ENCODE measurements at places on chromosomes 13 and 19.

DNA sequence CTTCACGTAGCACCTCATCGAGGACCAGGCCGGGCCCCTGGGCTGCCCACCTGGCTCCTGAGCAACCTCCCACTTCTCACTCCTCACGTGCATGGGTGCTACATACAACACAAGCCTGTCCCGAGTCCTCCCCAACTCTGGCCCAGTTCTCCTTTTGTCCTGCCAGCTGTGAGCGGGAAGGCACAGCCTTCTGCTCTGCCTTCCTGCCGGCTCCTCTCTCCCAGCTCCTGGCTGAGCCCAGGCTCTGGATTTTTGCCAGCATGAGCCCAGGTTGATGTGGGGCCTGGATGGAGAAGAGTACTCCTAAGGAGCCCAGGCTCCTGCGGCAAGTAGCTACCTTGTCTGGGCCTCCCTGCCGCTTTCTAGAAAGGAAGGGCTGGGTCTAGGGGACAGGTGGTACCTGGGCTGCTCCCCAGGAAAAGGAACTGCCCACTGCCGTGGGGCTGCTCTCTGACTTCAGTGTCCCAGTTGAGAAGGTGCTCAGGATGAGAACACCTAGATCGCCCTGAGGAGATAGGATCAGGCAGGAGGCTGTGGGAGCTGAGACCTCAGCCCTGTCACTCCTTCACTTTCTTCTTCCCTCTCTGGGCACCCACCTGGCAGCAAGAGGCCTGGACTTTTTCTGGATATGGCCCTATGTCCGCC lies 23.6 kb downstream of the LYL1 start:
- DNase-seq: no peak

DNA sequence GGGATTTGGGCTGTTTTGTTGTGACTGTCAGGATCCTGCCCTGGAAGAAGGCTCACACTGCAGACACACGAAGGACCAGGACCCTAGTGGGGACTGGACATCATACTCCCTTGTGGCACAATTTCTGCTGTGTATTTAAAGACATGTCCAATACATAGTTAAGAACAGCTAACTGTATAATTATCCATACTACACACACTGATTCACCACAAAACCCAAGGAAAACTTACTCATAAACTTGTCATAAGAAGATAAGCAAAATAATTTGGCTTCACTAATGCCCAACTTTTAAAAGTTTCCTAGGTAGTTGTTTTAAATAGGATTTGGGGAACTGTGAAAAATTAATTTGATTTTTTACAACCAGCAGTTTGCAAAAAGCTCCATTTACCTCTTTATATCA lies 46.1 kb downstream of the LATS2 start:
- no peak for DNase-seq

DNA sequence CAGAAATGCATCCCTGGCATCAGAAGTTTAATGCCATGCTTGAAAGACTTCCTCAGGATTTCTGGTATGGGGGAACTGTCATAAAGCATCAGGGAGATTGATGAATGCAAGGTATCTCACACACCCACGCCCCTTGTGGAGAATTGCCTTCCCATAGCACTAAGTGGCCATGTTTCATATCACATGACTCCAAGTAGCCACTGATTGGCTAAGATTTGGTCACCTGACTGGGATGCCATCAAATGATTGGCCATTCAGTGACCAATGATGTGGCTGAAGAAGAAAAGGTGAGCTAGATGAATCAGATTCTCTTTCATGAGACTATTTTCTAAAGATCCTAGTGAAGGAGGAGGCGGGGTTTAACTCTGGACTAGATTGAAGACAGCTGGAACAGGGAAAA lies 7.3 kb downstream of the KLK8 start:
- DNase-seq: no peak

DNA sequence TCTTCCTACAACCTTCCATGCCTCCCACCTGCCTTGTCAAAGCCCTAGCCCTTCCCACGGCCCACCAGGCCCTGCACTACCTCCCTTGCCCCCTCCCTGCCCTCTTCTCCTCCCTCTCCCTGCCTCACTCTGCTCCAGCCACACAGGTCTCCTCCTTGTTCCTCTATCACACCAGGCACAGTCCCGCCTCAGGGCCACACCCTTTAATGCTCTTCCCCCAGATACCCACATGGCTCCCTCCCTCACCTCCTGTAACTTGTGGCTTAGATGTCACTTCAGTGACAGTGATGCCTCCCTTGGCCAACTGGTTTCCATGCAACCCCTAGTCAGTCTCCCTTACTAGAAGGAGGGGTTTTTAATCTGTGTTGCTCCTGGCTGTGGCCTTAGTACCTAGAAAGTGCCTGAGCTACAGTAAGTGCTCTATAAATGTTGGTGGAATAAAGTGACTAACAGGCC lies 1.3 kb downstream of the SIRT6 start:
- DNase-seq: no peak

- no peak for DNase-seq
These were observed 64.9 kb downstream of the EDNRB start for GRCh38 chr13:77853703-77854102.

DNA sequence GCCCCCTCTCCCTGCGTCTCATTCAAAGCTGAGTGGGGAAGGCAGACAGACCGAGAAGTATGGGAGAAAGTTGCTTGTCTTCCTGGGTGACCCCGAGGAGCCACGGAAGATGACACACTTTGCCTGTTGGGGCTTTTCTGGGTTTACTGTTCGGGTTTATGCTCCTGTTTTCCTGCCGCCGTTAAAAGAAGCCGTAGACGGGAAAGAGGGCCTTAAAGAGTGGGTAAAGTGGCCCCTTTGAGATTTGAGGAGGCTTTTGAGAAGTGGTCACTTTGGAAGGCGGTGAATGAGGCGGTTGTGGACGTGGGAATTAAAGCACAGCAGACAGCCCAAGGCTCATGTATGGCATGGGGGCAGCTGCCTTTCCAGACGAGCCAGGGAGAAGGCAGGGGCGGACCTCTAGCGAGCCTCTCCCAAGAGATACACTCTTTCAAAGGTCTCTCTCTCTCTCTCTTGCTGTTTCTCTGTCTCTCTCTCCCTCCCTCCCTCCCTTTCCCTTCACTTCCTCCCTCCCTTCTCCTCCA lies 493 bp upstream of the LHFPL6 start:
- DNase-seq: no peak

GRCh38 chr19:35457173-35457572 lies 9.1 kb downstream of the FFAR2 start:
- DNase-seq: no peak

DNA sequence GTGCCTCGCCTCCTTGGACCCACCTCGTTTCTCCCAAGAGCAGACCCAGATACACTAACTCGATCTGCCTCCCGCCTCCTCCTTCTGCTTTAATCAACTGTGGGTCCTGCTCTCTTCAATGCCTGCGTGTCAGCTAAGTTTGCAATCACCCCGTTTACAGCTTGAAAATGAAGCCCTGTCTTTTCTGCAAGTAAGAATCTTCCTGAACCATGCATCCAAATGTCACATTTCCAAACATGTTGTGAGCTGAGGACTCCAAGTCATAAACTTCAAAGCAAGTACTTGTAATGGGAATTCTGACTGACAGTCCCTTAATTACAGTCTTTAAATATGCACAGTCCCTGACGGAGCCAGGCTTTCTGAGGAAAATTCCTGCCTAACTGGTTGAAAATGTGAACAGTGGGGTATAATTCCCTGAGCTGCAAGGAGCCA lies 154.9 kb upstream of the UQCRFS1 start:
- DNase-seq: no peak

GRCh38 chr13:32142956-32143375 lies 111.4 kb downstream of the FRY start:
- DNase-seq: no peak

GRCh38 chr13:76887076-76887563 lies 915 bp upstream of the KCTD12 start:
- no peak for DNase-seq

- no peak for DNase-seq
These were observed 43.2 kb downstream of the BBC3 start for GRCh38 chr19:47187797-47188196.

DNA sequence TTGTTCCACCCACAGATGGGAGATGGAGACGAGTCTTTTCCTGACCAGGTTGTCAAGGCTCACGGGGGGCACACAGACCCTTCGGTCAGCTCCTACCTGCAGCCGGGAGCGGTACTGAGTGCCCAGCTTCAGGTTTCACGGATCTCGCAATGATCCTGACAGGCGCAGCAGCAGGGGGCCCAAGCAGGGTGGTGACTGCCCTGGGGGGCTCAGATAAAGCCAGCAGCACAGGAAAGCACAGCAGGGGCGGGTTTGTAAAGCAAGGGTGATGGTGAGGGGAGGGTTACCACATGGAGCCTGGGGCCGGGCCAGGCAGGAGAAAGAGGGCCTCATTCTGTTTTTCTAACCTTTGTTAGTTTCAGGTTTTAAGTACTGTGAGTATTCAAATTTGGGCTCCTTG lies 41.7 kb upstream of the ATP11A start:
- no peak for DNase-seq

GRCh38 chr19:38726761-38727301 lies 17.4 kb downstream of the CAPN12 start:
- no peak for DNase-seq

- DNase-seq: no peak
These were observed 33.6 kb upstream of the SLC15A1 start for GRCh38 chr13:98786023-98786422.

DNA sequence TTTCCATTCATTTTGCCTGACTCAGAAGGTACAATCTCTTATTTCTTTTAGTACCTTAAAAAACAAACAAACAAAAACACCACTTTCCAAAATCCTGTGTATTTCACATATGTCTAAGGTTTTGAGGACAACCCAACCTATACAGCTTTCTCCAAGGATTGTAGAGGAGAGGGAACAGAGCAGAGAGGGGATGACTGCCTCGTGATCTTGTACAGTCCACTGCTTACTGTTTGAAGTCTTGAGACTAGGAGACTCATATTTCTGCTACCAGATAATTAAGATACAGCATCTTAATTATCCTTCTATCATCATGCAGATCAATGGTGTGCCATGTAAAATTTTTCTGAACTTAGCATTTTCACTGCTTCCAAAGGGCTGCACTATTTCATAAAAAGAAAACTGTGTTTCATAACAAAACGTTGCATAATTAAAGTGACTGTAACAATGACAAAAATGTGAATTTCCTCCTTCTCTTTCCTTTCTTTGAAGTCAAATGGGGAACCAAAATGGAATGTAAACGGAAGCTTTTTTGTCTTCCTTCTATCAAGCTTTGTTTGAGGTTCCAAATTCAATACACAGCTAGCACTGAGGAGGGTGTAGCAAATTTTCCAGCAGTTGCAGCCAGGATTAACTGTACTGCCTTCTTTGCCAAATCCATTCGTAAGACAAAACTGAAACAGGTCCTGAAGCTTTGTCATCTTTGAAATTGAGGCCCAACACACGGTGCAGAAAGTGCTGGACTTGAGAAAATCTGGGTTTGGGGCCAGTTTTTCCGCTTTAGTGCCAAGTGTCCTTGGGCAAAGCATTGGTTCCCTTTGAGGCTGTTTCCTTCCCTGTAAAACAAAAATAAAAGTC lies 34.9 kb upstream of the RCBTB2 start:
- no peak for DNase-seq

- DNase-seq: no peak
These were observed 3.1 kb downstream of the ATP12A start for GRCh38 chr13:24683351-24683750.

- DNase-seq: no peak
These were observed 1.3 kb upstream of the C3 start for GRCh38 chr19:6721773-6722172.

DNA sequence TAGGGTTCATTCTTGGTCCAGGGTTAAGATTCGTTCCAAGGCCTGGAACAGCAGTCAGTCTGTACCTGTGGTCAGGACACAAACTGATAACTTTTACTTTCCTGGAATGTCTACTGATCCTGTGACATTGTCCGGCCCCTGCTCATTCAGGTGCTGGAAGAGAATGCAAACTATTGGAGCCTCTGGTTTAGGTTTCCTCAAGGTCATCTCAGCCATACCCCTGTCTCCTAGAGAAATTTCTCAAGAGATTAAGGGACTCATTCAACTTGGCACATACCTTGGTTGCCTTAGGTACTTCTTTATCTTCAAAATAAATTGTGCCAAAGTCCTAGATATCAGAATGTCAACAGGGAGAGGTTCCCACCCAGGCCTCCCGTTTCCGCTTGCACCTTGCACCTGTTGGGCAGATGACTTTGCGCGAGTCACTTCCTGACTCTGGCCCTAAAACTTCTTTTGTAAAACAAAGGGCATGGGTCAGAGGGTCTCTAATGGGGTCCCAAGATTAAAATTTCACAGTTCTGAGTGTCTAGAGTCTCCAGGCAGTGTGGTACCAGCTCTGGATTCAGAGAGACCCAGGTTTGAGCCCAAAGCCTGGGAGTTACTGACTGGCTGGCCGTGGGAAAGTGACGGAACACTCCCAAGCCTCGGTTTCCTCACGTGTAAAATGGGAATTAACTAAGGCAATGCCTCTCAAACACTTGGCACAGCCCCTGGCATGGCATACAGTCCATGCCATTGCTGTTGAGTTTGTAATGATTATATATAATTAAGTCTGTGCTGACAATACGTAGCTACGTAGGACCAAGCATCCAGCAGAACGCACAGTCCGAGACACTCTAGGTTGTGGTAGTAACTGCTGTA lies 25.8 kb upstream of the CYP2S1 start:
- DNase-seq: no peak

- DNase-seq: no peak
These were observed 44.6 kb upstream of the URI1 start for GRCh38 chr19:29897466-29897865.

GRCh38 chr13:80215368-80215767 lies 125.6 kb downstream of the SPRY2 start:
- DNase-seq: no peak

DNA sequence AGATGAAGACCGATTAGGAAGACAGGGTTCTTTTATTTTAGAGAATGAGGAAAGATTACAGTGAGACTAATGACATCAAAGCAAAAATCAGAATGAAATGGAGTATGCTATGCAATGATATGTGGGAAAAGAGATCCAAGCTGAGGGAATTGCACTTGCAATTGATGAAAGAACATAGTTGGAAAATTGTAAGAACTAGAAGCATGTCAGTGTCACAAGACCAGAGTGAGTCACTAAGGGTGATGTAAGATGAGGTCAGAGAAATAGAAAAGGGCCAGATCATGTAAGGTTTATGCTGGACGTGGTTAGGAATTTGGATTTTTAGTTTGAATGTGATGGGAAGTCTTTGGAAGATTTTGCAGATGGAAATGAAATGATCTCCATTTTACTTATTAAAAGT lies 1937.3 kb downstream of the OLFM4 start:
- DNase-seq: no peak

- DNase-seq: no peak
These were observed 10.4 kb upstream of the NCCRP1 start for GRCh38 chr19:39186391-39186790.

GRCh38 chr19:31317570-31317969 lies 31.7 kb downstream of the TSHZ3 start:
- DNase-seq: no peak

- DNase-seq: no peak
These were observed 48.9 kb downstream of the MYH14 start for GRCh38 chr19:50252111-50252886.

DNA sequence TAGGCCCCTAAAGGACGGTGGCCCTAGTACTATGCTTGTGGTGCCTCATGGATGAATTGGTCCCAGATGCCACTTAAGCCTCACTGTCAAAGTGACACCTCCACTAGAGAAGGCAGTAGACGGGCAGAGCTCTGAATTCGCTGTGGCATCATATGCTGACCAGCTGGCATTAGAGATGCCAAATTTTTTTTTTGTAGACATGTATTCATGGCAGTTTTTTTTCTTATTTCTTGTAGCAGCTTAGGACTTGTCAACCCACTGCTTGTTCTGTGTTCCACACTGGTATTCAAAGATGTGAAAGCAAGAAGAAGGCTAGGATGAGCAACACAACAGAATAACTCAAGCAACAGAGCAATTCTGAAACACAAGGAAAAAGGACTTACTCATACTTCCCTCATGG lies 212.5 kb downstream of the DLEU7 start:
- no peak for DNase-seq
